ENCODE measurements at places on chromosomes 3 and 15.

GRCh38 chr3:36557708-36558421, 177.6 kb downstream of the STAC start:
- DNase-seq: no peak

DNA sequence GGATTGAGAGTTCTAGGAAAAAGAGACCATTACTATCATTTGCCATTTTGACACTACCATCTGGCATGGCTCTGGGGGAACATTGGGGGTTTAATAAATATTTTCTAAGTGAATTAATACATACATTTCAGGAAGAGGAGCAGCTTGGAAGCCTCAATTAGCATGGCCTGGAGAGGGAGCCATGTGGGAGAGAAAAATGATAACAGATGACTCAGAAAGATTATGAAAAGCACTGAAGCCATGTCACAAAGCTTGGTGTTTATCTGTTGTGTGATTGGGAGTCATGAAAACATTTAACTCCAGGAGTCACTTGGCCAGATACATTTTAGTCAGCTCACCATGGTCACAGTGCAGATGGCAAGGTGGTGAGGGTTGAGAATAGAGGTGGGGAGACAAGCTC, 121.0 kb downstream of the SSR3 start:
- DNase-seq: no peak

DNA sequence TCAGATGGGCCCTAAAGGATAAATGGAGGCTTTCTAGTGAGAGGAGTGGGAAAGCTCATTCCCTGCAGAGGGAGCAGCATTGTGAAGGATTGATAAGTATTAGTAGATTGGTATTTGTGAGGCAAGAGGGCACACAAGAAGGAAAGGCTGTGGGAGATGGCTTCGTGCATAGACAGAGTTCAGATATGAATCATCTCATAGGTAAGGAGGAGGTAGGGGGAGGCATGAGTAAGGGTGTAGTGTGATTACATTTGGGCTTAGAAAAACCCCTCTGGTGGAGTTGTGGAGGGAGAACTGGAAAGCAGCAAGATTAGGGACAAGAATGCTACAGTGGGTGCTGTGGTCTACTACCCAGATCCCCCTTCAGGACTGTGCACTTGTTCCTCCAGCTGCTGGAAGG, 29.6 kb downstream of the ONECUT1 start:
- DNase-seq: no peak

- no peak for DNase-seq
These were observed 177.5 kb upstream of the ICE2 start for GRCh38 chr15:60656481-60656880.

DNA sequence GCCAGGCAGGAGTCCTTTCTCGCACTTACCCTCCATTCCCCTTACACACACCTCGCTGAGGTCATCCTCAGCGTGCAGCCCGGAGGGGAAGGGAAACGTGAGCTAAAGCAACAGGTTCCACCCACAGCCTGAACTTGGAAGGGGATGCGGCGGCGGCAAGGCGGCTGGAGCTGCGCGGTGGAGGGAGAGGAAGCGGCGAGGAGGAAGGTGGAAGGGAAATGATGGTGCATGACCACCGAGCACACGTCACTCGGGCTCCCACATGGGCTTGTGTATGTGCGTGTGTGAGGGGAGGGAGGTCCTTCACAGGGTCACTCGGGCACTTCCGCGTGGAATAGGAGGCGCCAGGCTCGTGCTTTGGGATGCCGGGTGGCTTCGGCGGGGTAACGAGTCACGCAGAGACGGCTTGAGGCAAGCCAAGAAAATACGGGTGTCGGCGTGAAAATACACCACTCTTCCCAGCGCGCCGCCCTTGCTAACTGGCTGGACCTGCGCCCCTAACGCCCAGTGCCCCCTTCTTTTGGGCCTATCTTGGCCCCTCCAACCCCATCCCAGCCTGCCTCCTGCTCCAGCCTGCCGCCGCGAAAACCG, 225.5 kb upstream of the IL12A start:
- DNase-seq: peak; percentile 77

DNA sequence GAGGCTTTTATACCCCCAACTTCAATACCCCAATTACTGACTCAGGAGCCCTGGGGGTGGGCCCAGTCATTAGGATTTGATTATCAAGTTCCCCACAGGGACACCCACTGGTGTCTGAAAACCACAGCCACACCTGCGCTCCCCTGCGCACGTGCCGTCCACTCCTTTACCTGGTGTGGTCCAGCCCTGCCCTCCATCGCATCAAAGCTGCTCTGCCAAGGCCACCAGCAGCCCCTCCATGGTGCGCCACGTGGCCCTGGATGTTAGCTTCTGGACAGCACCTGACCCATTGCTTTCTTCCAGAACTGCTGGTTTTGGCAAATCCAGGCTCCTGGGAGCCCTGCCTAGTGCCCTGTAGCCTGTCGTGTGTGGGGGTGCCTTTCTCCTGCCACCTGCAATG, 136.3 kb downstream of the NSMCE3 start:
- DNase-seq: no peak

GRCh38 chr3:156207802-156208685, 87.7 kb downstream of the KCNAB1 start:
- no peak for DNase-seq

DNA sequence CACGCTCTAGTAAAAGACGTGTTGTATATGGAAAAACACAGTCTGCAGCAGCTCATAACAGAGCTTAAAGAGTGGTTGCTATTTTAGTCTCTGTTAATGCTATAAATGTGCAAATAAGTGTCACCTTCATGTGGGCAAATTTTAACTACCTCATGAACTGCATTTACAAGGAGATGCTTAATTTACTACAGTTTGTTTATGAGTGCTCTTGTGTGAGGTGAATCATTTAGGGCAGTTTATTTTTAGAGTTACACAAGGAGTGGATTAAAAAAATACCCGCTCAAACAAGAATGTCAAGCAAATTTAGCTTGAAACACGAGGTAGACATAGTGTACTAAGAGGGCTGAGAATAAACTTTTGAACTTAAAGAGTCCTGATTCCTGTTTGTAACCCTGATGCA, 579.0 kb downstream of the MFSD1 start:
- no peak for DNase-seq

DNA sequence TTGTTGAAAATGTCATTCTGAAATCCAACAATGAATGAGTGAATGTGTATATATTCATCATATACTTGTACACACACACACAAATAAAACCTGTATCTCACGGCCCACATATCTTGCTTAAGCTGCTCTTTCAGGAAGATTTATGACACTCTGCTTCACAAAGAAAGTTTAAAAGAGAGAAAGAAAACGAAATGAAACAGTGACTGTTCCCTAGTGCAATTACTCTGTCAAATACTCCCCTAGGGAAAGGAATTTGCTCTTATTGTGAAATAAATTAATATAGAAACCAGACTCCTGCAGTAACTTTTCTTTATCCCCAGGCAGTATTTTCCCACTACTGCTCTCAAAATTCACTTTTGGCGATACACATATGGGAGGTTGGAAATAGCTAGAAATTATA, 329.1 kb downstream of the VPS13C start:
- DNase-seq: no peak

DNA sequence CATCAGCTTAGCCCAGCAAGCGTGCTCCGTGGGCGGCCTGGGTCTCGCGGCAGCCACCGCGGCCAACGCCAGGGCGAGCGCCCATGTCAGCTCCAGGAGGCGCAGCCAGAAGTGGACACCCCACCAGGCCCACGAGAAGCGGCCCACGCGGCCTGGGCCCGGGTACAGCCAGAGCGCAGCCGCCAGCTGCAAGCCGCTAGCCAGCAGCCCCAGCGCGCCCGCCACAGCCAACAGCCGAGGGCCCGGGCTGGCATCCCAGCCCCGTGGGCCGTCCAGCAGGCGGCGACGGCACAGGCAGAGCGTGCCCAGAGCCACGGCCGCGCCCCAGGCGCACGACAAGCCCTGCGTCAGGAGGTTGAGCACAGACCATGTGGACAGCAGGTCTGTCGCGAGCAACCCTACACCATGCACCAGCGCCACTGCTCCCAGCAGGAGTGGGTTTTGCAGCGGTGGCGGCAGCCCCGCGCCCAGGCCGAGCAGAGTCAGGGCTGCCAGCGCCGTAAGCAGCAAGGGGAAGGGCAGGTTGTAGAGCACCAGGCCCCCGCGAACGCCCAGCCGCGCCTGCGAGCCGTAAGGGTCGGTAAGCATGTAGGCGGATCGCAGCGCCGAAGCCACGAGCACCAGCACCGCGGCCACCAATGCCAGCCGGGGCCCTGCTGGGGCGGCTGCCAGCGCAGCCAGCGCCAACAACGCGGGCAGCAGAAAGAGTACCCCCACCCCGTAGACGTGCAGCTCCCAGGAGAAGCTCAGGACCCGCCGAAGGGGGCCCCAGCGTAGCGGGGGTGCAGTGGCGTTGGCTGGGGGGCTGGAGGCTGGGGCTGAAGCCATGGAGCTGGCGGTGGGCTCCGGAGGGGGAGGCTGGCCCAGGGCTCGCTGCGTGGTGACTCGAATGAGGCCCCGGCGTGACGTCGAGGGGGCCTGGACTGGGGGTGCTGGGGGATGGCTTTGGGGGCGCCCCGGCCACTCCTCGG, 4.9 kb downstream of the PRRT3 start:
- DNase-seq: peak; percentile 80

- DNase-seq: no peak
These were observed 28.1 kb downstream of the BCL2A1 start for GRCh38 chr15:79942741-79943481.

- DNase-seq: no peak
These were observed 60.0 kb upstream of the SYN2 start for GRCh38 chr3:11944052-11944673.

DNA sequence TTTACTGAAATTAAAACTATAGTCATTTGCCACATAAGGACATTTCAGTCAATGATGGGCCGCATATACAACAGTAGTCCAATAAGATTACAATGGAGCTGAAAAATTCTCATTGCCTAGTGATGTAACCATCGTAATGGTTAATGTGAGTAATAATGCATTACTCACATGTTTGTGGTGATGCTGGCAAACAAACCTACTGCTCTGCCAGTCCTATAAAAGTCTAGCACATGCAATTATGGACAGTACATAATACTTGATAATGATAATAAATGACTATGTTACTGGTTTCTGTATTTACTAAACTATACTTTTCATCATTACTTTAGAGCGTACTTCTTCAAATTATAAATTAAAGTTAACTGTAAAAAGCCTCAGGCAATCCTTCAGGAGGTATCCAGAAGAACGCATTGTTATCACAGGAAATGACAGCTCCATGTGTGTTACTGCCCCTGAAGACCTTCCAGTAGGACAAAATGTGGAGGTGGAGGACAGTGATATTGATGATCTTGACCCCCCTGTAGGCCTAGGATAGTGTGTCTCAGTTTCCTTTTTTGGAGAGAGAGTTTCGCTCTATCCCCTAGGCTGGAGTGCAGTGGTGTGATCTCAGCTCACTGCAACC, 102.7 kb downstream of the ATP1B3 start:
- DNase-seq: no peak

DNA sequence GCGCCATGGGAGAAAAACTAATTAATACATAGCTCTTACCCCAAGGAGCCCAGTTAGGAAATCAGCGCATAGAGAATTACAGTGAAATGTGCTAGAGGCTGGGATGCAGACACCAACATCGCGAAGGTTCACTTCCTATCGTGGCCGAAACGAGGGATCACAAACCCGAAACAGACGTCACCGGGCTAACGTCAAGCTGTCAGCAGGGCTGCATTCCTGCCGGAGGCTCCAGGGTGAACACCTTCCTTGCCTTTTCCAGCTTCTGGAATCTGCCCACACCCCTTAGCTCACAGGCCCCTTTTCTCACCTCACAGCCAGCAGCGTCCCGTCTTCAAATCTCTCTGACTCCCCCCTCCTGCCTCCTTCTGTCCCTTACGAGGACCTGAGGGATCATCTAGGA, 13.0 kb downstream of the GP5 start:
- no peak for DNase-seq

- DNase-seq: no peak
These were observed 3.9 kb upstream of the NR2E3 start for GRCh38 chr15:71806452-71806931.

DNA sequence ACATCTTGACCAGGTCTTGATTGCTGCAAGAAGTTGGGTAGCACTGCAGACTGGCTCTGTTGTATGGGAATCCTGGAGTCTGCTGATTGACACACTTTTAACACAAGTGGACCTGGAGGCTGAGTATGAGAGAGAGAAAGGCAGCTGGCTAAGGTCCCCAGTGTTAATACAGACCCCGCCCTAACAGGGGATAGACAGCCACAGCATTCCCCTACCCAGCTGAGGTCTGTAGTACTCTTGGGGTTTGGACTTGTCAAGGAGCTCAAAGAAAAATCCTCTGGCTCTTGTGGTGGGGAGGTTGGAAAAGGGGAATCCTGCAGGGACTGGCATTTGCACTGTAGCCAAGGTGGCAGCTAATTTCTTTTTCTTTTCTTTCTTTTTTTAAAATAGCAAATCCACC, 192.7 kb downstream of the ZNF621 start:
- no peak for DNase-seq

DNA sequence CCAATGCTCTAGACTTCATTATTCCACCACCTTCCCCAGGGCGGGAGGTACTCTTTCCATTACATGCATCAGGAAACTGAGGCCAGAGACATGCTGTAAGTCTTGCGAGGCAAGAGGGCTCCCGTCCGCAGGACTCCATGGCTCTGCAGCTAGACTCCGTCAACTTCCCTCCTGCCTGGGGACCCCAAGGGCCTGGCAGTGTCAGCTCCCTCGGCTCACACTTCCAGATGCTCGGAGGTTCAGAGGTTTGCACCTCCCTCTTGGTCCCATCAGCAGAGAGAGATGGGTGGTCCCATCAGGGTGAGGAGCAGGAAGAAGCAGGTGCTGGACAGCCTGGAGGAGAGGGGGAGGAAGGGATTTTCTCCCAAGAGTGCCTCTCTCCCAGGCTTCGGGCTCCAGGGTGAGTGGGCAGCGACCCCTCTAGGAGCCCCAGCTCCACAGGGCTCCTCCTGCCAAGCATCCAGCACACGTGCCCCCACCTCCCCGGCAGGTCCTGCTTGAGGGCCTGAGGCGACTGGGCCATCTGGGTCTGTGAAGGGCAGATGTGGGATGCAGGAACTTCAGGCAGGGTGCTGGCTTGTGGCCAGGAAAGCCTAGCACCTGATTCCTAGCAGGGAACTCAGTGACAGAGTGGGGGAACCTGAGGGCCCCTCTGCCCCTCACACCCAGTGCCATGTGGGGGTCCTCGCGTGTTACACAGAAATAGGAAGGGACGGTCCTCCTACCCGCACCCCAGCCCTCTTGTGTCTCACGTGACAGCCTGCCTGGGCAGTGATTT, 9.3 kb downstream of the PAK6 start:
- peak; percentile 47 for DNase-seq

DNA sequence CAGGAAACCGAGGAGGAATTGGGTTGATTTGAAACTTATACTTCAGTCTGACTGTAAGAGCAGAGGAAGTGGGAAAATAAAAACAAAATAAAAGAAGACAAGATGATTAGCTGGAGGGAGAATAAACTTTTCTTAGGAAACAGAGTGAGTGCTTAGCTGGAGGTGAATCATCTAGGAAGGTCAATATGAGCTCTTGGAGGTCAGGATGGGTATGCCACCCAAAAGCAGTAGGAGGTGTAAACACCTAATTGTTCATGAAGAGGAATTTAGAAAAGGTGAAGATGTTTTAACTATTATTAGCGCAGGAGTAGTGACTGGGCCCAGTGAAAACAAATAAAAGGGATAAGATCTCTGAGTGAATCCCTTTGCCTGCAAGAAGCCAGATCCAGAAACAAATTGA, 39.9 kb upstream of the ARL14 start:
- DNase-seq: no peak

- no peak for DNase-seq
These were observed 17.5 kb downstream of the SLC9A9 start for GRCh38 chr3:143830786-143831185.

Measured in sciatic nerve (tissue), 2 donors.